ENCODE measurements at places on chromosomes 7 and 10.

DNA sequence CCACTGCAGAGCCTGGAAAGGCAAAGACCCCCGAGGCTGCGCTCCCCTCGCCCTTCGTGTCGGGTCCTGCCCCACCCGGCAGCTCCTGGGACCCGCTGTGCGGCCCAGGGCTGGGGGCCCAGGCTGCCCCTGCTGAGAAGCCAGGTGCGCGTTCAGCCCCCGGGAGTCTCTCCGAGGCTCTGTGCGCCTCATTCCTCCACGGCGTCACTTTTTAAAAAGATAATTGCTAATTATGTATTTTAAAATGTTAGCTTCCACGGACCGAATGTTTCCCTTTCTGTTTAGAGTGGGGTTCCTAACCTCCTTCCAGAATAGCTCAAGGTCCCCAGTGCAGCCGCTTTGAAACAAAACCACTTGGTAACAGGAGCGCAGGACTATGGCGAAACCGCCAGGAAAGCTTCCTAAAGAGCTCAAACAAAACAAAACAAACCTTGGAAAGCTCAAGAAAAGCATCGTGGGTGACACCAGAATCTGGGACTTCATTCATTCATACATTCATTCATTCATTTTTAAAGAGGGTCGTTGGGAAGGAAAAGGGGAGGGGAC is 45.6 kb downstream of the PDIA4 start:
- no peak for DNase-seq

GRCh38 chr7:2517678-2518507 is 1.7 kb upstream of the LFNG start:
- DNase-seq: no peak

DNA sequence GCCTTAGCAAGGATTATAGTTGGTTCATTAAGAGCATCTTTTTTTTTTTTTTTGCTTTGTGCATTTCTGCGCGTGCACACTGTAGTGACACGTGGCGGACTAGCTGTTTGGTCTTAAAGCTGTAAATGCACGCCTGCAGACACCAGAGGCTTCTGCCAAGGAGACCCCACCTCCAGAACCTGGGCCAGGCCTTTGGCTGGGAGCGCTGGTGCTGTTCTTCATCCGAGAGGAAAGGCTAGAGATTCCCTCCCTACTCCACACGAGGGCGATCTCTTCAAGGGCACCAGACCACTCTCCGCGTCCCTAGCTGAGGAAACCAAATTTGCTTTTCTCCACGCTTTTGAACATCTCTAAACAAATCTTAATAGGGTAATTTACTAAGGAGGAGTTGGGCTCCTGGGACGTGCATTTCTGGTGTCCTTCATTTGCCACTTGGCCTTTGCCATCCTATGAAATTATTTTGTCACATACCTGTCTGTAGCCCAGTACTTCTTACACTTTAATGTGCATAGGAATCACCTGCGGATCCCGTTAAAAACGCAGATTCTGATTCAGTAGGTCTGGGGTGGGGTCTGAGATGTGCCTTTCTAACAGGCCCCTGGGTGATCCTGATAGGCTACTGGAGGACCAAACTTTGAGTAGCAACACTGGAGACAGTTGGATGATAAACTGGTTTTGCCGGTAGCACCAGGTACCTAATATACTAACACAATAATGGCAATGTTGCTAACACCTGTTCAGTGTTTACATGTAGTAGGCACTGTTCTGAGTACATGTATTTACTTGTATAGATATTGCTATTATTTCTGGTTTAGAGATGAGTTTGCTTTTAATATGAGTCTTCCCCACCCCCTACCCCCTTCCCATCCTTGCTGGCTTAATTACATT is 1.3 kb upstream of the SLC26A5 start:
- no peak for DNase-seq

DNA sequence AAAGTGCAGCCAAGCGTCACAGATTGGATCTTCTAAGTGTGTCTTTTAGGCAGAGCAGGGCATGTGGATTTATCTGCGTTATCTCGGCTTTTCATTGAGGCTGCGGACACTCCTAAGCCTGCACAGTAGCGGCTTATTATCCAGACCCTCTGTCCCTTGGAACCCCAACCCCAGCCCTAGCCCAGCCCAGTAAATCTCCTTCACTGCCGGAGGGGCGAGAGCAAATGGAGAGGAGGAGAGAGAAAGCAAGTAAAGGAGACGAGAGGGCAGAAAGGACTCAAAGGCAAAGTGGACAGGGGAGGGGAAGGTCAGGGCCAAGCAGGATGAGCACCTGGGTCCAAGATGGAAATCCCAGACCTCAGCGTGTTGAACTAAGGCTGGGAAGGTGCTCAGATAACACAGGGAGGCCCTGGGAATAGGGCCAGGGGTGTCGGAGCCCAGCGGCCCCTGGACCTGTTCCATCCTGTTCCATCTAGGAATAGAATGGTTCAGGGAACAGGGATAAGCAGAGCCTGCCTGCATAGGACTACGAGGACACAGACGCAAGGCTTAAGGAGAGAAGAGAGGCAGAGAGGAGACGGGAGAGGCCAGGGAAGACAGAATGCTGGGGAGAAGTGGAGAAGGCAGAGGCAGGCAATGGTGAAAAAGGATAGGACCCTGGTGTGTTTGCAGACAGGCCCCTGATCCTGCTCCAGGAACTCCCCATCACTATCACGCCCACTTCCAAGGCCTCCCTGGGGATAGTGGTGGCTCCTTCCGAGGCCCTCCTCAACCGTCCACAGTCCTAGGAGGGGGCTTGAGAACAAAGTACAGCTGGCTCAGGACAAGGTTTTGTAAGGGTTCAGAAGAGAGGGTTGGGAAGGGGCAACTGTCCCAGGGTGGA is 99.6 kb downstream of the CHST15 start:
- no peak for DNase-seq

DNA sequence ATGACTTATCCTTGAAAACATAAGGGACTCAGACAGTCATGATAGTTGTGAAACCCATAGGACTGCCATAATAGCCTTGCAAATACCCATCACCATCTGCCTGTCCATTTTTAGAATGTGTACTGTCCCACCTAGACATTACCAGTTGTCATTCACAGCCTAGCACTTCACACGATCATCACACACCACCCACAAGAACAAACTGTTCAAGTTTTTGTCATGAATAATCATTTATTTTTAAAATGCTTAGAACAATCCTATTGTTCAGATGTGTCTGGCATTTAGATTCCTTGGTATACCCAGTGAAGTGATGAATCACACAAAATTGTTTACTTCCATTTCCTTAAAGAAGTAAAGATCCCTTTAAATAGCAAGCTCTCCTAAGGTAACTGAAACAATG is 46.6 kb downstream of the CCDC3 start:
- no peak for DNase-seq

DNA sequence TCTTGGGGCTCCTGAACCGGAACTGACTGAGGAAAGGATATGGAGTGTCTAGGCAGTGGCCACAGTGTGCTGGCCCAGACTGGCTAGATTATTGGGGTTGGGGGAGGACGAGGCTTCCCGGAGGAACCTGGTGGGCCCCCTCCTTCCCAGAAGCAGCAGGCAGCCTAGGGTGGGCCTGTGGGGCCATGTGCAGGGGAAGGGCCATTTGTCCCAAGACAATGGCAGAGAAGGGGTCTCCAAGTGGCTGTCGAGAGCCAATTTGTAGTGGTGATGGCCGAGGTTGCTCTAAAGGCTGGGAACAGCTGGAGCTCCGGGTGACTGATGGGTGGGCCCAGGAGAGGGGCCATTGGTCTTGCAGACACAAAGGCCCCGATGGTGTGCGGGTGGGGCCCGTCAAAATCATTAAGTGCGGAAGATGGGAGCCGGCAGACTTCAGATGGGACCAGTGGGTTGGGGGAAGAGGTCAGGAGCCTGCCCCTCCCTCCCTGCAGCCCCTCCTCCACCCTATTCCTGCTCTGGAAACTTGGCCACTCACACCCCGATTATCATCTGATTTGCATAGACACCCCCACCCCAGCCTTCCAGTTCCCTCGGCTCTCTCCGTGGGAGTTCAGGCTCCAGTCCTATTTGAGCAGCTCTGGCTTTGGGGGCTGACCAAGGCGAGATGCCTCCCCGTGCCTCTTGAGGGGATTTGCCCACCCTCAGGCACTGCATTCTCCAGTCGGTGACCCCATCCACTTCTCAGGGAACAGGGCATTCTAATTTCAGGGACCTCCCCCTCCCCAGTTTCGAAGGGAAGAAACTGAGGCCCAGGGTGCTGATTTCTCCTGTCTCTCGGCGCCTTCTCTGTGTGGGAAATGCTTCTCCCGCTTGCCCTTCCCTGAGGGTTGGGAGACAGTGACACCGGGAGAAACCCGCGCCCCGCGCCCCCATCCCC is 36.0 kb upstream of the PAX2 start:
- no peak for DNase-seq

DNA sequence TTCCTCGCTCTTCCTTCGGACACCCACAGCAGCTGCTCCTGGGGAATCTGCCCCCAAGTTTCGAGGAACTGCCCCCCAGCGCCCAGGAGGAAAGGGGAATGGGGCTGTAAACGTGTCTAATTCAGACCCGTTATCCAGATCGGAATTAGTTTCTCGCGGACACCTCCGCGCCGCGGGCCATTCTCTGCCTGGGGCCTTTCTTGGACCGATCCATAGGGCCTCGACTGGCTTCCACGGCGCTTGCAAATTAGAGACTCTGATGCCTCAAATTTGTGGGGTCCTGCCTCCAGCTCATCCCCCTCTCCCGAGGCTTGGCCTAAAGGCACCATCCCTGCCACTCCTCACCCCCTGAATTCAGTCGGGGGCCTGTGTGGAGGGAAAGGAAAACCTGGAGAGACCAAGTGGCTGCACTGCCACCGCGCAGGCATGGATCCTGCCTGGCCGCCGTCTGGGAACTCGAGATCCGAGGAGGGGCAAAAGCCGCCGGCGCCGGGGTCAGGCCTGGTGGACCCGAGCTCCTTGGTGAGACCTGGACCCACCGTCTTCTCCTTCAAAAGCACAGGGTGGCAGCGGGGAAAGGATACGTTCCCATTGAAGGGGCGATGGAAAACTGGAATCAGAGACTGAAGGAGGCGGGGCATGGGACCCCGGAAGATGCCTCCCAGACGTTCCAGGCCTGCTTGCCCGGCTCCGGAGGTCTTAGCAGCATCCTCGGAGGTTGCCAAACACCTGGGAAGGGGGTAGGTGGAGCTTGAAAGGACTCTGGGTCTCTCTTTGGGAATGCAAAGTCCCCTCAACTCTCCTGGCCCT is 13.7 kb downstream of the LBX1 start:
- DNase-seq: no peak

DNA sequence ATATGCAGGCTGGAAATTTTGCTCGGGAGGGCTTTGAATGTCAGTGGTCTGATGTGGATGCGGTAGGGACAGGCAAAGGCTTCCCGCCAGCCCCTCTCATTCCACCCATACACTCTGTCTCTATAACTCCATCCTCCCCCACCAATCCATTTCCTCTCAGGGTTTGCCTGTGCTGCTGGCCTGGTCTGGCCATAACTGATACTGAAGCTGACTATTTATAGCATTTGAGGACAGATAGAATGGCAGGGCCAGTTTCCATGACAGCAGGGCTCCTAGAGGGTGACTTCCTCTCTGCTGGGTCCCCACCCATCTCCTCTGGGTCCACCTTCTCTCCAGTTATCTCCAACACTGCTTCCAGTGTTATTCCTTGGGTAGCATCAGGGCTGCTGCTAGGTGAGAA is 6.6 kb upstream of the PDLIM1 start:
- DNase-seq: no peak

GRCh38 chr7:22025983-22026382 is 80.3 kb upstream of the CDCA7L start:
- DNase-seq: no peak
